Cardiac septum (tissue), 1 donor: ENCODE measurements at places on chromosomes 3 and 15. TPM values are rescaled to one million over a fixed set of nuclear protein-coding genes. Genes with fewer than 3 reads are reported as not detected.
A peak's percentile ranks its signal among the peaks of the same experiment; 100 is the strongest.

DNA sequence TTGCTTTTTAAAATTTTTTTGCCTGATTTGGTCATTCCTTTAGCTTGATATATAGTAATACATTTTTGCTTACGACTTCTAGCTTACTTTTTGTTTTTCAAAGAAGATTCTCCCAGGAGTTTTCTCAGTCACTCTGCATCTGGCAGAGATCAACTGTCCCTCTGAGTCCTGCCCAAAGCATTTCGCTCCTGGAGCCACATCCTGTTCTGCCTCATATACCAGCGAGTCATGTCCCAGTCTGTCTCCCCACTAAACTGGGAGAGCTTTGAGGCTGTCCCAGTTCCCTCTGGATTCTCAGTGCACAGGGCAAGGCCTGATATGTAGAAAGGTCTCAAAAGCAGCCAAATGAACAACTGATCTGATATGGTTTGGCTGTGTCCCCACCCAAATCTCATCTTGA is 326.3 kb downstream of the ARRDC4 start:
- no peak for DNase-seq

- no peak for DNase-seq
Measured at GRCh38 chr3:150333477-150333876, 74.6 kb upstream of the TSC22D2 start.

DNA sequence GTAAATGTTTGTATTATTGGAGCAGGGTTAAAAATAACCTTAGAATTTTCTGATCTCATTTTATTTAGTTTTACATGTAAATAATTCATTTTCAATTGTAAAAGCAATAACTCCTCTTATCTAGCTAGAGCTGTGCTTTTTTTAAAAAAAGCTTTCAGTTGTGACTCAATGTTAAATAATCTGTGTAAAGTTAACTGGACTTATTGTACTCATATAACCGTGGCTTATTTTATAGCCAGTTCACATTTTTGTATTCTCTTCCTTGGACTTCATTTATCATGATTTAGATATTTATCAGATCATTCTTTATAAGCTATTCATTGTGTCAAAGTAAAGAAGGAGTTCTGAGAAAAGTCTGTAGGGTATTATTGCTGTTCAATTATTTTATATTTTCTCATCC is 435.6 kb downstream of the CADM2 start:
- DNase-seq: no peak

DNA sequence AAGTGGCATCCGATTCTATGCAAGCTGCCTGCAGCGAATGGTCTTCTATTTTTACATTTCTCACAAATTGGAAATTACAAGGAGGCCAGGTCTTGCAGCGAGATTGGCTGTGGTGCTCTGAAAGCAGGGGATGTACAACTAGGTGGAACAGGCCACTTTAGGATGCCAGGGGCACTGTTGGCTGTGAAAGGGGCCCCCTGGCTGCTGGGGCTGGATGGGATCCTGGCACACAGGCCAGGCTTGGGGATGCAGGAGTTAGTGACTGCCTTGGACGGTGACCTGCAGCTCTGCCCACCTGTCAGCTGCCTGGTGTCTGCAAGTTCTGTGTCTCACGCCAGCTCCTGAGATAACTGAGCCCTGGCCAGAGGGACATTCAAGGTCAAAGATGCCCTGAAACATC is 4.6 kb downstream of the SLC6A1 start:
- DNase-seq: no peak

GRCh38 chr3:4078903-4079302 is 224.3 kb upstream of the SETMAR start:
- DNase-seq: no peak

DNA sequence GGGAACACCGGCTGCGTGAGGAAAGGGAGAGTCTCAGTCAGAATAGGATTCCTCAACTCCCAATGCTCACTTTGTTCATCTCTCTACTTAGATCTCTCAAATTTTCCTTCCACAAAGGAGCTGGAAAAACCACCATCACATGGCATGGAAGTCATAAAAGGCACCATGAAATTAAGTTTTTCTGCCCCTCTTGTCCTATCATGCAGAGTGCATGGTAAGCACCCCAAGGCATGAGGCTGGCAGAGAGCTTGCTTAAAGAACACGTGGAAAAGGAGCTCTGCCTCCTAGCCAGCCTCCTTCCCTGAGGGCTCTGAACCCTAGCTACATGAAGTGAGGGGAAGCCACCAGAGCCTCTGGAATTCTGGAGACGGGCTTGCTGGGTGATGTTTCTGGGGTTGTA is 17.8 kb downstream of the STIMATE start:
- DNase-seq: no peak

- DNase-seq: no peak
Measured at GRCh38 chr3:2735392-2735894, 374.7 kb downstream of the IL5RA start.

GRCh38 chr3:136982033-136982432 is 24.2 kb downstream of the IL20RB start:
- no peak for DNase-seq

- peak; percentile 64 for DNase-seq
Measured at GRCh38 chr3:138460536-138461205, 26.3 kb downstream of the ESYT3 start.

GRCh38 chr3:18111796-18112232 is 313.3 kb downstream of the SATB1 start:
- no peak for DNase-seq

DNA sequence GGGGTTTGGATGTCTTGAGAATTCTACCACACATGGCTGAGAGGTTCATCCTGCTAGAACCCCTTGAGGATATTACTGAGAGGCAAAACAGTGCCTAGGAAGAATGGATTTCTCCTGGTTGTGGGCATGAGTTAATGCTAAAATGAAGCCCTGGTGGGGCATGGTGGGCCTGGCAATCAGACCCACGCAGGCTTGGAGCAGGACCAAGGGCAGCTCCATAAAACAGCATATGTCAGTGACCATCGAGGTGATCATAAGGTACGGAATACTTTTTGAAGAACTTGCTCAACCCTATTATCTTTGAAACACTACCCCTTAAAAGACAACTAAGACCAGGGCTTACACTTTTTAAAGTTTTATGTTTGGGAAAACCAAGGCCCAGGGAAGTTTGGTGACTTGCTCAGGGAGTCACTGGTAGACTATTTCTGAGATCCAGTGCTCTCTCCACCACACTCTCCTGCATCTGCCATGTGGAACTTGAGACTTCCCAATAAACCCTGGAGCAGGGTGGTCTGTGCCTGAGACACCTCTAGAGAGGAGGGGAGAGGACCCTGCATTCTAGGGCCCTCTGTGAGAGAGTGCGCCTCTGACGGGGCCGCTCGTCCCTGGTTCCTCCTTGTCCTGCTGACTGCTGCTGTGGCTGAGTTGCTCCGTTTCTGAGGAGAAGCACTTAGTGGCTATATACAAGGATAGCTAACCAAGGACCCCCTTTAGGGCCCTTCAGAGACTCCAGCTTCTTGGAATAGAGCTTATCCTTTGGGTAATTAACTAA is 28.0 kb upstream of the TIMP4 start:
- DNase-seq: no peak

DNA sequence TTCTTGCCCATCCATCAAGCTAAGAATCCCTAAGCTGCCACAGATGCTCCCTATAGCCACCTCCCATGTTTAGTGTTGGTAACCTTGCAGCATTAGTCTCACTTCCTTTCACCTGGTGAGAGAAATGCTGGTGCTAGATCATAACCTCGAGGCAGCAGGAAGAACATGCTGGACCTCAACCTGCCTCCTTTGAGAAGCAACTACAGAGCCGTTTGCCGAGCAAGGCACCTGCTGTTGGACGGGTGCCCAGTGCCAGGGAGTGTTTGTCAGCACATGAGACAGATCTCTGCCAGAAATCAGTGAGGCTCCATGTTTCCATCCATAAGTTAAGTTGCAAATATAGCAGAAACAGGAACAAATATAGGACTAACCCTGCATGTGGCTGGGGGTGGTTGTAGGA is 955.7 kb downstream of the TUSC7 start:
- no peak for DNase-seq

- no peak for DNase-seq
Measured at GRCh38 chr3:141544697-141545096, 57.9 kb downstream of the RASA2 start.

GRCh38 chr3:106631373-106632108 is 745.7 kb upstream of the CCDC54 start:
- no peak for DNase-seq

GRCh38 chr3:124669470-124669869 is 60.8 kb upstream of the UMPS start:
- DNase-seq: no peak

DNA sequence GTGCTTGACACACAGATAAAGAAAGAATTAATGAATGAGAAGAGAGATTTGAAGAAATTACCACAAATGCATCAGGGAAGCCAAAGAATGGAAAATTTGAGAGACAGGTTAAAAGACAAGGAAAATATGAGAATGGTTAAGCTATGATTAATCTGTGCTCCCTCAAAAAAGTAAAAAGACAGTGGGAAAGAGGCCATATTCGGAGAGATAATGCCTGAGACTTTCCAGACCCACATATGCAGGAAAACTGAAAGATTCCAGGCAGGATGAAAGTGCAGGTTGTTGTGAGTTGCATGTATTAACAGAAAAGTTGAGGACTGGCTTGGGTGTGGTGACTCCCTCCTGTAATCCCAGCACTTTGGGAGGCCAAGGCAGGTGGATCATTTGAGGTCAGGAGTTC is 302.3 kb downstream of the UACA start:
- no peak for DNase-seq

DNA sequence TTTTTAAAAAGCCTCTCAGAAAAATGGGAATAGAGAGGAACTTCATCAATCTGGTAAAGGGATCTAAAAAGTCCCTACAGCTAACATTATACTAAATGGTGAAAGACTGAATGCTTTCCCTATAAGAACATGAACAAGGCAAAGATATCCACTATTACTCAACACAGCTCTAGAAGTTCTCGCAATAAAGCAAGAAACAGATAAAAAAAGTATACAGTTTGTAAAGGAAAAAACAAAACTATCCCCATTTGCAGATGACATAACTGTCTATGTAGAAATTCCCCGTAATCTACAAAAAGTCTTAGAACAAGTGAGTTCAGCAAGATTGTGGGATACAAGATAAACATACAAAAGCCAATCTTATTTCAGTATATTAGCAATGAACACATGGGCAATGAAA is 15.4 kb downstream of the EDC3 start:
- no peak for DNase-seq

- DNase-seq: no peak
Measured at GRCh38 chr15:86021281-86022264, 58.1 kb upstream of the AGBL1 start.

GRCh38 chr3:66582721-66583423 is 82.0 kb upstream of the LRIG1 start:
- no peak for DNase-seq

DNA sequence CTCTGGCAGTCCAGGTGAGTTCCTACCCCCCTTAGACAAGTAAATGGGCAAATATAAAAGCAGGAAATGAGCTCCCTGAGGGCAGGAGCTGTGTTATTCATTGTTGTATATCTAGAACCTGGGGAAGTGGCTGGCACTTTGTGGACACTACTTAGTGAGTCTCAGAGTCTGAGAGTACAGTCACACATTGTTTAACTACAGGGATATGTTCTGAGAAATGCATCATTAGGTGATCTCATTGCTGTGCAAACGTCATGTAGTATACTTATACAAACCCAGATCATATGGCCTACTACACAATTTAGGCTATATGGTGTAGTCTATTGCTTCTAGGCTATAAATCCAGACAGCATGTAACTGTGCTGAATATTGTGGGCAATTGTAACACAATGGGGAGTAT is 52.4 kb downstream of the DRD3 start:
- DNase-seq: no peak

DNA sequence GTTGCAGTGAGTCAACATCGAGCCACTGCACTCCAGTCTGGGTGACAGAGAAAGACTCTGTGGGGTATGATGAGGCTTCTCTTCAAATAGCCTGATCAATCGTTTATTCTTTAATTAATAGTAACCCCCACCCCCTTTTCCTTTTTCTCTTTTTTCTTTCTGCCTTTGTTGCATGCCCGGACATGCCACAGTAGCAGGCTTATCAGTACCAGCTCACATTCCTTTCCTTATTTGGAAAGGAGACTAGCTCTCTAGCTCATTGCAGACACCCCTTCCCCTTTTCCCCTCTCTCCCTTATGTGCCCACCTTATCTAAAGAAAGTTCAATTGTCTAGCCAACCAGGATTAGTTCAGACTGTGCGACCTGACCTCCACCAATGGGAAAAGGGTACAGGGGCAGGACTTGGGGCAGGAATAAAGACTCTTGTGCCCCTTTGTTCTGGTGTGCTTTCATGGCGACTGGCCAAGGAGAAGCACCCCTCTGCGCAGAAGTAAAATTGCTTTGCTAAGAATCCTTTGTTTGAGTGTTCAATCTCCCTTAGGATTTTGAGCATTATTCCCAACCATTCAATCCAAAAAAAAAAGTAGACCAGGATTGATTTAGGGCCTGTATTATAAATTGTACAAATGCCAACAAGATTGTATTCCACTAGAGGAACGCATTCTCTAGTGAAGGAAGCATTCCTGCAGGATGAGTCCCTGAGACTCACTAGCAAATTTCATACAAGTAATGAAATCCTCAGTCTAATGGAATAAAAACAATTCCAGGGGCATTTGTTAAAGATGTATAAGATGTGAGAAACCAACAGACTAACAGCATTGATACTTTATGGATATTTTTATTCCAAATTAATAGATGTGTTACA is 95.8 kb upstream of the SNRPN start:
- DNase-seq: no peak

DNA sequence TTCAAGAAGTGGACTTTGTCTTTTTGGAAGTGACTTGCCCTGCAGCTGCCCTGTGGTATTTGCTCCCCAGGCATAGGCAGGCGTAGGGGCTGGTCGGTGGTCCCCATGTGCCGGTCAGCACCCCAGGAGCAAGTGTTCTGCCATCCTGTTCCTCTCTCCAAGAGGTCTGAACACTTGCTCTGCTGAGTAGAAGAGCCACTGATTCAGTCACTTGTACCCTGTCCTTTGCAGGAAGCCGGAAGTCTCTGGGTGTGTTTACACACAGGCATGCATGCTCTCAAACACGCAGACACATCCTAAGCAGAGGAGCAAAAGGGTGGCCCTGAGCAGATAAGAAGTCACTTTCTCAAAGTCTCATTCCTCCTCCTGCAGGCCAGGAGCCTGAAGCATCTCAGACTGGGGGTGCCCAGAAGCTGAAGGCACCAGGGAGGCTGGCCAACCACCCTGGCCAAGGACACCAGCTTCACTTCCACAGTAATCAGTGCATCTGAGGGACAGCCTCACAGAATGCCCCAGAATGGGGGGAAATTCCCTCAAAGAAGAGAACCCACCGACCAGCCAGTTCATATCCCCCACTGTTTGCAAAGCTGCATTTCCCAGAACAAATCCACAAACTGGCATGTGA is 88.7 kb upstream of the POMGNT2 start:
- DNase-seq: peak; percentile 63

- DNase-seq: no peak
Measured at GRCh38 chr3:161409069-161409468, 37.8 kb upstream of the SPTSSB start.

GRCh38 chr3:171330938-171331337 is 129.3 kb downstream of the TNIK start:
- no peak for DNase-seq

- no peak for DNase-seq
Measured at GRCh38 chr3:47612178-47612577, 33.5 kb upstream of the CSPG5 start.

Gene RBPMS2
- 242 TPM for total RNA-seq

Gene NANOGP8
- total RNA-seq: not detected

Gene TGM4
- not detected for total RNA-seq

Gene CAMKV
- not detected for total RNA-seq

Gene KNG1
- not detected for total RNA-seq

Gene SEMA3G
- total RNA-seq: 15.3 TPM

Gene PRSS50
- total RNA-seq: 0.78 TPM

Gene HDC
- total RNA-seq: 1.00 TPM
